Cardiac muscle cell (in vitro differentiated cells and primary cell): ENCODE measurements at places on chromosomes 7 and 10.

GRCh38 chr10:8224591-8224990 is 170.1 kb downstream of the GATA3 start:
- no peak for DNase-seq
- H3K36me3 ChIP-seq = no peaks in the 10 kb centered on the region
- H3K4me3 ChIP-seq = no peak overlapping the region
- peaks cover 34% of the 10 kb centered on the region for H3K27me3 ChIP-seq
- peaks cover 6% of the 10 kb centered on the region for H3K4me1 ChIP-seq

GRCh38 chr7:377080-378040 is 87.4 kb downstream of the FOXL3 start:
- no peak overlapping the region for H3K4me3 ChIP-seq
- no peaks in the 10 kb centered on the region for H3K36me3 ChIP-seq
- no peak overlapping the region for H3K27ac ChIP-seq
- no peak for DNase-seq
- H3K4me1 ChIP-seq = peaks cover 5% of the 10 kb centered on the region

DNA sequence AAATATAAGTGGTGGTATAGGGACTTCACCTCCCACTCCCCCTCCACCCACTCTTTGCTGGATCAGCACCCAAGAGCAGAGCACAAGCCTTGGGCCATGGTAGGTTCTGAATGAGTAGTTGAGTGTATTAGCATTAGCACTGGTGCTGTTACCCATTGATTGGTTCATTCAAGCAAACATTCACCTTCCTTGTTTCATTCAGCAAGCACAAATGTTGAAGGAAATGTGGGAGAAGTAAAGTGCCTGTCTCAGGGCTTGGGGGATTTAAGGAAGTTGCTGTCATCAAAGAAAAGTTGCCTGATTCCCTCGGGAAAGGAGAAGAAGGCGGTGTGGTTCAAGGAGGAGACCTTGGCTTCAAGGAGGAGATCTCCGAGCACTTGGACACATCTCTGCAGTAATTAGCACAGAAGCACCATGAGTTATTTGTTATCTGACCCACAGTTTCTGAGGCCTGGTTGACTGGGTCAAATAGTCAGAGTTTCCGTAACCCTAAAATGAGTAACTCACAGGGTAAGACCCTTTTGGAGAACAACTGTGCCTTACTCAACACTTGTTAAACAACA is 17.3 kb downstream of the IL2RA start:
- no peak overlapping the region for H3K27ac ChIP-seq
- no peak overlapping the region for H3K4me3 ChIP-seq
- no peaks in the 10 kb centered on the region for H3K4me1 ChIP-seq

GRCh38 chr10:122725768-122726167 is 26.1 kb upstream of the C10orf120 start:
- no peak overlapping the region for H3K27ac ChIP-seq
- no peaks in the 10 kb centered on the region for H3K36me3 ChIP-seq
- no peaks in the 10 kb centered on the region for H3K4me1 ChIP-seq
- DNase-seq = no peak
- H3K27me3 ChIP-seq = no peaks in the 10 kb centered on the region

DNA sequence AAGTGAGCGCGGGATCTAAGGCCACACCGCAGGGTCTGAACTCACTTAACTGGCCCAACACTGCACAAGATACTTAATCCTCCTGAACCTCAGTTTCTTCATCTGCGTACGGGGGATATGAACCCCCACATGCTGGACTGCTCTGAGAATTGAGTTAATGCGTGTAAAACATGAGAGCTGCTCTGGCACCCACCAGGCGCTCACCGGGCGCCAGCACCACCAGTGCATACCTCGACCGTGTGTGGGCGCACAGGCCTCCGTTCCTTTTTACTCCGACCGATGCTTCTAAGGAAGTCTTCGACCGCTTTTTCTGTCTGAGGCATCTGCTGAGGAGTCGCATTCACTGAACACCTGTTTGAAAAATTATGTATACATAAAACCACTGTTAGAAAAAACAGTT is 27.2 kb downstream of the PITRM1 start:
- no peak overlapping the region for H3K27ac ChIP-seq
- DNase-seq = no peak
- H3K4me3 ChIP-seq = no peak overlapping the region
- H3K4me1 ChIP-seq = no peaks in the 10 kb centered on the region
- H3K27me3 ChIP-seq = no peaks in the 10 kb centered on the region

- DNase-seq = no peak
- no peak overlapping the region for H3K4me3 ChIP-seq
- no peak overlapping the region for H3K27ac ChIP-seq
- H3K36me3 ChIP-seq = no peaks in the 10 kb centered on the region
- H3K27me3 ChIP-seq = no peaks in the 10 kb centered on the region
- H3K4me1 ChIP-seq = no peaks in the 10 kb centered on the region
These were observed 1174.6 kb upstream of the C7orf33 start for GRCh38 chr7:147415991-147416390.

- H3K4me1 ChIP-seq = no peaks in the 10 kb centered on the region
- no peaks in the 10 kb centered on the region for H3K36me3 ChIP-seq
- H3K4me3 ChIP-seq = no peak overlapping the region
- no peaks in the 10 kb centered on the region for H3K27me3 ChIP-seq
- no peak for DNase-seq
These were observed 469.3 kb upstream of the KLF6 start for GRCh38 chr10:4254101-4254994.

DNA sequence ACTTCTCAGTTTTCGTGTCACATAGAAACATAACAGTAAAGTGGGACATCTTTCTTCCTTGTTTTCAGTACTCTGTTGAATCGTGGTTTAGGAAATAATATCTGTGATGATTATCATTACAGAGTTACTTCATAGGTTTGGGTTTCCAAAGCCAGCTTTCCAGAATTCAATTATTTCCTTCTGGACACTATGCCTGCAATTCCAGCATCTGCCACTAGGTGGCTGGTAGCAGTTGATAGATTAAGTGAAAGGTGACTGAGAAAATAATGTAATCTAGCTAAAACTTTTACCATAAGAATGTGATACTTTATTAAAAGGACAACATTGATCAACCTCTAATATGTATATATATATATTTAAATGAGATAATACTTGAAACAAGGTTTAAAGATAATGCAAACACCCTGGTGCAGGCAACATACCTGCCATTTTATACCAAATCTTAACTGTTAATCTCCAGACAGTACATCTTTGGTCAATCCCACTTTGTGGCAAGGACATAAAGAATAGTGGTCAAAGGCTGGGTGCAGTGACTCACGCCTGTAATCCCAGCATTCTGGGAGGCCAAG is 102.6 kb downstream of the SH3PXD2A start:
- H3K4me3 ChIP-seq = no peak overlapping the region
- H3K4me1 ChIP-seq = peaks cover 20% of the 10 kb centered on the region
- H3K36me3 ChIP-seq = no peaks in the 10 kb centered on the region
- peak overlapping the region; percentile 87 for H3K27ac ChIP-seq
- no peaks in the 10 kb centered on the region for H3K27me3 ChIP-seq

DNA sequence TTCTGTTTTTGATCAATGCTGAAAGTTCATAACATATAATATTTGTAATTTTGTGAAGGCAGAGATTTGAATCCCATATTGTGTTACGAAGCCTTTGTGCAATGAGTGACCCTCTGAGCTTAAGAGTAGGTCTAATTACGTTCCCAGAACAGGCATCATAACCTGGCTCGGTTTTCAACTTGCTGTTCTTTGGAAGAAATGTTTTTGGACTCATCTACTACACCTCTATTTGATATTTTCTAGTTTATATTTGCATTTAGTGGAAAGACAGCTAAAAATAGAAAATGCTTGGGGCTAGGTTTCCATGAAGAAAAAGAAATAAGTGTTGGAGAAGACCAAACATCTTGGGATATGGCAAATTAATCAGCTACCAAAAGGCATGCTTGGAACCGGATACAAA is 234.8 kb downstream of the AGMO start:
- H3K27me3 ChIP-seq = no peaks in the 10 kb centered on the region
- H3K27ac ChIP-seq = no peak overlapping the region
- H3K4me3 ChIP-seq = no peak overlapping the region
- no peaks in the 10 kb centered on the region for H3K4me1 ChIP-seq
- no peak for DNase-seq

GRCh38 chr10:79380125-79380945 is 33.1 kb downstream of the PPIF start:
- H3K4me3 ChIP-seq = no peak overlapping the region
- peak; percentile 88 for DNase-seq
- peak overlapping the region; percentile 6 for H3K27ac ChIP-seq
- H3K36me3 ChIP-seq = no peaks in the 10 kb centered on the region
- H3K27me3 ChIP-seq = no peaks in the 10 kb centered on the region

DNA sequence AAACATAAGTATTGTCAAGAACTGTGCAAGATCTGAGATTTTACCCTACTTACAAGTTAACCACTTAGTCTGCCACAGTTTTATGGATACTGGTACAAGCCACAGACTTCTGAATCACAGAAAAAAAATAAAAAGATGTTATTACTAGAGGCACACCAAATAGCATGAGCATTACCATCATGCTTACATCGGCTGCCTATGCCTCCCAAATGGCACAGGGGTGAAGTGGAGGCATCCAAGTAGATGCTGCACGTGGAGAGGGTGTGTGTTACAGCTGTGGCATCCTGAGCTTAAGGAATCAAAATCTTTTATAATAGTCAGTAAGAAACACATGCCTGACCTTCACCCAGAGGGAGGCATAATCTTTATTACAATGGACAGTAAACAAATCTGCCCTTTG is 207.8 kb downstream of the TFEC start:
- no peaks in the 10 kb centered on the region for H3K36me3 ChIP-seq
- H3K4me3 ChIP-seq = no peak overlapping the region
- no peaks in the 10 kb centered on the region for H3K4me1 ChIP-seq
- no peak overlapping the region for H3K27ac ChIP-seq
